ENCODE measurements at places on chromosomes 1 and 21.

GRCh38 chr1:59377350-59377904 lies 80.5 kb downstream of the FGGY start:
- DNase-seq = no peak

- no peak for DNase-seq
Measured at GRCh38 chr1:30376054-30376697, 347.2 kb downstream of the MATN1 start.

- DNase-seq = no peak
Measured at GRCh38 chr1:56473582-56474270, 105.6 kb downstream of the PLPP3 start.

- DNase-seq = no peak
Measured at GRCh38 chr1:12245116-12245515, 15.3 kb downstream of the VPS13D start.

- DNase-seq = peak; percentile 27
Measured at GRCh38 chr1:26164036-26164860, 4.5 kb downstream of the C1orf232 start.

- DNase-seq = no peak
Measured at GRCh38 chr21:44872323-44872648, 1.2 kb downstream of the PTTG1IP start.

GRCh38 chr1:216325946-216326345 lies 97.3 kb downstream of the USH2A start:
- no peak for DNase-seq

- no peak for DNase-seq
Measured at GRCh38 chr1:243968413-243968812, 82.7 kb upstream of the ZBTB18 start.

GRCh38 chr1:78715181-78715661 lies 65.6 kb downstream of the IFI44 start:
- no peak for DNase-seq

DNA sequence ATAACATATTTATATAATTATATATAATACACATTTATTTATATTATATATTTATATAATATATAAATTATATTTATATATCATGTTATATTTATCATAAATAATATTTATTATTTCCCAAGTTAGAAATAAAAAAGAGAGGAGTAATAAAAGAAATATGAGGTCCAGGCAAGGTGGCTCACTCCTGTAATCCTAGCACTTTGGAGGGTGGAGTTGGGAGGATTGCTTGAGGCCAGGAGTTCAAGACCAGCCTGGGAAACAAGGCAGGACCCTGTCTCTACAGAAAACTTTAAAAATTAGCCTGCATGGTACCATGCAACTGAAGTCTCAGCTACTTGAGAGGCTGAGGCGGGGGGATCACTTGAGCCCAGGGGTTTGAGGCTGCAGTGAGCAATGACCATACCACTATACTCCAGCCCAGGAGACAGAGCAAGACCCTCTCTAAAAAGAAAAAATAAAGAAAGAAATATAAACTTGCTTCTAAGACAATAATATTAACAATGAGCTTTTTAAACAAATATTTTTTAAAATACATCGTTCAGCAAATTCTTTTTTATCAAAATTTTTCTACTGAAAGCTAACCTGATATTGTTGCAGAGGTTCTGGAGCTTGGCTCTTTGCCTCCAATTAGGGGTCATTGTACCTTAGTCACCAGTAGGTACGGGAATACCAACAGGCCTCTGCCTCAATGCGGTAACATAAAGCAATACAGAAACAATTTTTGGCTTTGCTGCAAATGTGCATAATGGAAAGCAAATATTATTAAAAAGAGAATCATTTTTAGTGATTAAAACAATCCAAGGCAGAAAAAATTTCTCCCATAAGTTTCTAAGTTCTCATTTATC lies 290.0 kb downstream of the SETD4 start:
- no peak for DNase-seq

GRCh38 chr1:48792961-48793360 lies 16.3 kb upstream of the BEND5 start:
- DNase-seq = no peak

DNA sequence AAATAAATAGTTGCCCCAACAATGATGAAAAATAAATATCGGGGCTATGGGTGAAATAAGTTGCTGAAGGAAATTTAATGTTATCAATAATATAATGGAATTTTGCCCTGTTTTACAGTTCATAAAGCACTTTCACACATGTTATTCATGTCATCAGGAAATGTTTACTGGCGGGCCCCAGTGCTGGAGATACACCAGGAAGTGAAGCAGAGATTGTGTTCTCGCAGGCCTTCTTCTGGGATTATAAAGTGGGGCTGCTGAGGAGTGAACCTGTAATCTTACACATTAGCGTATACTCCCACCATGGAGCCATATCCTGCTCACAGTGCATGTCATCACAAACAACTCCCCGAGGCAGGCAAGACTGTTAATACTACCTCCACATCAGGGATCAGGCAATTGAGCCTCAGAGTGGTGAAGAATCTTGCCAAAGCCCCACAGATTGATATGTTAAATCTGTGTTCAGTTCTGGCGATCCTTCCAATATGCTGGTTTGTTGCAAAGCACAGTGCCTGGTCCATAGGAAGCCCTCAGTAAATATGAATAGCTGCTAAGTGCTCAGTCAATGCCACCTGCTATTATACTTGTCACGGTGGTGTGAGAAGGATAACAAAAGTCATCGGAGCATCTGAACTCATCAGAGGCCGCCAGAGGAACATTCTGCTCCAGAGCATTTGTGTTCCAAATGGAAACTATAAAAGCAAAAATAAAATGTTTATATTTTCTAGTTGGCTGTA lies 104.4 kb upstream of the UBE2U start:
- DNase-seq = no peak

DNA sequence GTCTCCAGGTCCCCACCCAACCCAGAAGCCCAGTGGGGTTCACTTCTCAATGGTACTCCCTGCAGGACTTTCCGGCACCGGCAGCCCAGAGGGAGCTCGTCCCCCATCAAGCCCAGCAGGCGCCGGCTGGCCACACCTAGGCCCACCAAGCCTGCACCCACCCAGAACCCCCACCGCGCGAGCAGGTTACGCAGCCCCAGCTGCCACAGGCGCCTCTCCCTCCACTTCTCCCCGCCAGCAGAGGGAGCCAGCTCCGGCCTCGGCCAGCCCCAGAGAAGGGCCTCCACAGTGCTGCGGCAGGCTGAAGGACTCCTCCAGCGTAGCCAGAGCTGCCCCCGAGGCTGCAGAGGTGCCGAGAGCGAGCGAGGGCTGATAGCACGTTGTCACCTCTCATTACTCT lies 722.3 kb downstream of the PLA2G4A start:
- DNase-seq = no peak

DNA sequence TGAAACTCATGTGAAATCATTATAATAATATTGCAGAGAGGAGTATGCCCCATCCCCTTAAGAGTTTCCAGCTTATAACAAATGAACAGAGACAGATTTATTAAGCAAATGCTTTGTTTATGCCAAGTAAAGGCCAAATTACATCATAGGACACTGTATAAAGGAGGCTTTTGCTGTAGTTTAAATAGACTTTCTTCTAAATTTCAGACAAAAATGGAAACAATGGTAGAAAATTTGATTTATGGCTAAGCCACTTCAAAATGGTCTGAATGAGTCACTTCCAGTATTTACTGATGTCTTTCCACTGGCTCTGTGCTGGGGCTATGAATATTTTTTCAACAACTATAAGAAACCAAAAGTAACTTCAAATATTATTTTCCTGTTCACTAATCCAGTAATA lies 81.1 kb upstream of the ST6GALNAC5 start:
- no peak for DNase-seq

GRCh38 chr21:42513985-42514882 lies 582 bp downstream of the SLC37A1 start:
- peak; percentile 70 for DNase-seq

- no peak for DNase-seq
Measured at GRCh38 chr21:26637201-26637745, 64.2 kb upstream of the CYYR1 start.

DNA sequence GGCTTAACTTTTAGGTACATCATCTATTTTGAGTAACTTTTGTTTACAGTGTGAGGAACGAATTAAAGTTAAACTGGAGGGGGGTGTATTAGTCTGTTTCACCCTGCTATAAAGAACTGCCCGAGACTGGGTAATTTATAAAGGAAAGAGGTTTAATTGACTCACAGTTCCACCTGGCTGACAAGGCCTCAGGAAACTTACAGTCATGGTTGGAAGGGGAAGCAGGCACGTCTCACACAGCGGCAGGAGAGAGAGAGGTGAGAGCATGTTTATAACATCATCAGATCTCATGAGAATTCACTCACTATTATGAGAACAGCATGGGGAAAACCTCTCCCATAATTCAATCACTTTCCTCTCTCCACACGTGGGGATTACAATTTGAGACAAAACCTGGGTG lies 31.9 kb upstream of the TMEM52 start:
- no peak for DNase-seq

DNA sequence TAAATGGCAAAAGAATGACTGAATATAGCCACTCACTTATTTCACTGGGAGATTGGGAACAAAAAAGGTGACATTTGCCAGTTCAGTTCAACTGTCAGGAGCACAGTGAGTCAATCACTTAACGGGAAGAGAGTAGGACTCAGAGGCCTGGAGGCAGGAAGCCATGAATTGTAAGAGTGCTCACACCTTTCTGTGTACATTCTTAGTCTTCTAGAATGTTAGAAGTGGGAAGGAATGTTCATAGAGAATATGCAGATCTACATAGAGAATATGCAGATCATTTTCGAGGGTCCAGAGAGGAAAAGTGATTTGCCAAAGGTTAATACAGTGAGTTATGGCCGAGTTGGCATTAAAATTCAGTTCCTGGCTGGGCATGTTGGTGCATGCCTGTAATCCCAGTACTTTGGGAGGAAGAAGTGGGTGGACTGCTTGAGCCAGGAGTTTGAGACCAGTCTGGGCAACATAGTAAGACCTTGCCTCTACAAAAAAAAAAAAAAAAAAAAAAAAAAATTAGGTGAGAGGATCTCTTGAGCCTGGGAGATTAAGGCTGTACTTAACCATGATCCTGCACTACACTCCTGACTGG lies 8.3 kb downstream of the IL20 start:
- DNase-seq = no peak

GRCh38 chr1:97660431-97661105 lies 260.3 kb downstream of the DPYD start:
- DNase-seq = no peak

DNA sequence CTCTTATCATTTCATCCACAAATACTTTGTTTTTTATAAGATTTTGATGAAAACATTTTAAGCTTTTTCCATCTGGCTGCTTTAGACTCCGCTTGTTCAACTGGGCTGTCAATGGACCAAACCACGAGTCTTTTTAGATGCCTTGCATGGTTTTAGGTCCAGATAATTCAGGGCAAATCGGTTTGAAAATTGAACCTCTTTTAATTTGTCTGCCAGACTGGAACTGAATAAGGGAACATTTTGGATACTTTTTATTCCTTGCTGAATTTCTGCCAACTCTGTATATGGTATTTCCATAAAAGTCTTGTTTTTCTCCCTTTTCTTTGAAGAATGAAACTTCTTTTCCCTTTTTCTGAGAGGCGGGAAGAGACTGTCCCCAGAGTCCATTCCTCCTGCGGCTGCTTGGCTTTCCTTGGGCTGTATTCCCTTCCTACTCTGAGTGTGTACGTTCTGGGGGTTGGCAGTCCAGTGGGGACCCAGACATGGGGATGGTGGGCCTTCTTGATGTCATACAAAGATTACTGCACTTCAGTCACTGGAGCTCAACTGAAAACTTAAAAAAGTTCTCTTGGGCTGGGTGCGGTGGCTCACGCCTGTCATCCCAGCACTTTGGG lies 46.5 kb upstream of the CNN3 start:
- DNase-seq = no peak

GRCh38 chr1:66271904-66272254 lies 262.1 kb upstream of the SGIP1 start:
- no peak for DNase-seq

GRCh38 chr21:35280231-35280630 lies 231.1 kb upstream of the RUNX1 start:
- no peak for DNase-seq

- no peak for DNase-seq
Measured at GRCh38 chr1:165495858-165496205, 48.0 kb upstream of the LRRC52 start.

- no peak for DNase-seq
Measured at GRCh38 chr1:228875741-228876140, 140.5 kb downstream of the RHOU start.

DNA sequence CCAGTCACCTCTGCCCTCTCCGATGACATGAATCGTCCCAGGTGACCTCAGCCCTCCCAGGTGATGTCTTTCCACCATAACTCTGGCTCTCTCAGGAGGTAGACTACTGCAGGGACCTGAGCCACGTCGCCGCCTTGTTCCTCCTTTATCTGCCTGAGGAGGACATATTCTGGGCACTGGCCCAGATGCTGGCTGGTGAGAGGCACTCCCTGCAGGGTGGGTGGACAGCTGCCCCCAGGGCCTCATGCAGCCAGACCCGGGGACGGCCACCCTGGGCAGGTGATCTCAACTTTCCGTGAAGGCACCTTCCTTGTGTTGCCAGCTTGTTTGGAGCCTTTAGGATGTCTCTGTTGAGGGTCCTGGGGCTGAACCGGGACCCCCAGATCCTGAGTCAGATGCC lies 13.9 kb upstream of the ZBTB17 start:
- DNase-seq = no peak

GRCh38 chr21:45366931-45367401 lies 38.0 kb upstream of the COL18A1 start:
- no peak for DNase-seq

GRCh38 chr1:156193208-156193487 lies 756 bp upstream of the SLC25A44 start:
- DNase-seq = no peak

GRCh38 chr1:211236633-211237320 lies 22.4 kb upstream of the RCOR3 start:
- no peak for DNase-seq

- DNase-seq = no peak
Measured at GRCh38 chr1:198903621-198904020, 264.8 kb downstream of the PTPRC start.

DNA sequence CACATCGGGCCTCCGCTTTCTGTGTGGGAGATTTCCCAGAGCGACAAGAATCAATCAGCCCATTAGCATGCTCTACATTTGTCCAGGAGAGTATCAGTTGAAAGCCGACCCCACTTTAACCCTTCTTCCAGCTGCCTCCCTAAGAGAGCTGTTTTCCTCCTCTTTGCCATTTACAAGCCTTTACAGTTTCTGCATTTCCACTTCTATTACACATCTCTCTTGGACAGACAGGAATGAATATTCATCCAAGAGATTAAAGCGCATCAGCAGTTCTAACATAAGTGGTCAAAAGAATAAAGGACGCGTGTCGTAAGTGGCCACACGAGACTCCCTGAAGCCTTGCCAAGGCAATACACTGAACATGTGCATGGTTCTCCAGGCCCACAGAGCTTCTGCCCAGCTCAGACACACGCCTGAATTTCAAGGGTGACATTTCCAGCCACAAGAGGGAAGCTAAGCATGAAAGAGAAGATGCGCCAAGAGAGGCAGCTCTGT lies 47.3 kb downstream of the FAM78B start:
- DNase-seq = no peak

DNA sequence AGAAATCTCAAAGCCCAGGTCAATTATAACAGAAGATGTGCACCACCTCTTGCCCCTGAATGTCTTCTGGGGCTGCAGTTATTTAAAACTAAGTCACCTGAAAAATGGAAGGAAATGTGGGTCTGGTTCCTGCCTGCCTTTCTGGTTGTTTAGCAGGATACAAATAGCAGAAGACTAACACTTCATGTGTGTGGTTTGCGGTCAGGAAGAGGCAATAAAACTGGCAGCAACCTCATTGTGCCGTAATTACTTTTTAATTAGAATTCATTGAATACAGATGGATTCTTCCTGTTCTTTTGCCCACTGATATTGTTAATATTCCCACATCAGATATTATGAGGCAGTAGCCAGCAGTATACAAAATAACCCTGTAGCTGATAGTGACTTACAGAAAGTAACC lies 345.7 kb downstream of the ZNF326 start:
- no peak for DNase-seq
